ENCODE measurements at places on chromosomes 7 and 10.

- no peak for DNase-seq
These were observed 50.1 kb downstream of the ARHGAP12 start for GRCh38 chr10:31878486-31878885.

DNA sequence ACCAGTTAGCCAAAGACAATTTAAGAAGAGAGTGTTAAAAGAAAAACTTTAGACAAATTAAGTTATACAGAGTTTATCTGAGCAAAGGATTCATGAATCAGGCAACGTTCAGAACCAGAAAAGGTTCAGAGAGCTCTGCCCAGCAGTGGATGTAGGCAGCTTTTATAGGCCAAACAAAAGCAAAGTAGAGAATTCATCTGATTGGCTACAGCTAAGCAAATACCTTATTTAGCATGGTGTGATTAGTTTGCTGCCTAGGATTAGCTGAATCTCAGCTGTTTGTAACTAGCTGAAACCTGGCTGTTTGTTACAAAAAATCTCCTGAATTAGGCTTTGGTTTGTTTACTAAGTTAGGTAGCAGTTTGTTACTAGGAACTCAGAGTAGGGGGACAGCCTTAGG lies 66.0 kb downstream of the SLC25A40 start:
- DNase-seq, result no peak

DNA sequence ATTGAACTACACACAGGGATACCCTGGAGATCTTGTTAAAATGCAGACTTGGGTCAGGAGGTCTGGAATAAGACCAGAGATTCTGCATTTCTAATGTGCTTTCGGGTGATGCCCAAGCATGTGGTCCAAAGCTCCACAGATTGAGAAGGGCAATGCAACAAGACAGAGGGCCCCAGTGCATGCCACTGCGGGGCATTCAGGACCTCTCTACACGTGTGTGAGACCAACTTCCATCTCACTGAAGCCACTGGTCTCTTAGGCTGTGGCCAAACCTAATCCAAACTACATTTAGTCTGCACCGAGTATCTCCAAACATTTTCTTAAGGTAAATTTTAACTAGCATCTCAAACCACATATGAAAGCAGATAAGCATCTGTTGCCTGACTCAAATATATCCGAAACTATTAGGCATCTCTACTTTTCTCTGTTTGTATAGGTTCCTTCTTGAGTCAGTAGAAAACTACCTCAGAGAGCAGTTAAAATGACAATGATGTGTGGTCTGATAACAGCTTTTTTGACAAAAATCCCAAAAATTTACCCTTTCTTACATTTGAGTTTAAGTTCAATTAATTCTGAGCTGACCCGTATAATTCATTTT lies 107.5 kb downstream of the ELMO1 start:
- DNase-seq, result no peak

- no peak for DNase-seq
These were observed 161.7 kb downstream of the CTTNBP2 start for GRCh38 chr7:117711556-117711955.

DNA sequence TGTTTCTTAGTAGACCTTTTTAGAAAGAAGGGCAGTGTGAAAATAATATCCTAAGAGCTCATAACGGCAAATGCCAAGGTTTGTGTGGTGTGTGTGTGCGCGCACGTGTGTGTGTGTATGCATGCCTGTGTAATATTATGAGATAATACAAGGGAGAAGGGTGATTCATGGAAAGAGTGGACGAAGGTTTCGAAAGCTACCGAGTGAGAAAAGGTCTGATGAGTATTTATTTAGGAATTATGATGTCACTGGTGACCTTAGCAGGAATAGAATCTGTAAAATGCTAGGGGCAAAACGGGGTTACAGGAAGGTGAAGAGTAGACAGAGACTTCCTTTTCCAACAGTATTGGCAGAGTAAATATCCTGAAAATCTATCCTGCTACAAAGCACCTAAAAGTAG lies 107.3 kb downstream of the AHR start:
- no peak for DNase-seq

DNA sequence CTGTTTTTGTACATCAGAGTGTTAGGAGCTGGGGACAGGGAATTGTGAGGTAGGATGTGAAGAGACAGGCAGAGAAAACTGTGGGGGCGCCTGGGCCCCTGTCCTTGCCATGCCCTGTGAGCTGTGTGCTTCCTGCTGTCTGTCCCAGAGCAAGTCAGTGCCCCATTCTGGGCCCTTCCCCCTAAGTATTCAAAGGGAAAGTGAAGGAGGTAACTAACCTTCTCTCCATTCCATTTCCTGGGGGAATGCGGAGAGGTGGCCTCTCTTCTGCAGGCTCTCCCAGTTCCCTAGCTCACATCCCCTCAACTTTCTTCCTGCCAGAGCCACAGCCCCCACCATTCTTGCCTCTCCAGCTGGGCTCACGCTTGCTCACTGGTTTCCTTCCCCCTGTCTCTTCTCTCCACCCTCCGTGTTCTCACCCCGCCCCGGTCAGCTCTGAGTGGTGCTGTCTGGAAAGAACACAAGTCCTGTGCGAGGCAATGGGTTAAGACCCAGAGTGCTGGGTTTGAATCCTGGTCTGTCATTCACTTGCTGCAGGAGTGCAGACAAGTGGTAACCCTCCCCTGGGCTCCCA lies 9.7 kb upstream of the VSIR start:
- no peak for DNase-seq

GRCh38 chr10:75497997-75498883 lies 66.8 kb downstream of the LRMDA start:
- no peak for DNase-seq

DNA sequence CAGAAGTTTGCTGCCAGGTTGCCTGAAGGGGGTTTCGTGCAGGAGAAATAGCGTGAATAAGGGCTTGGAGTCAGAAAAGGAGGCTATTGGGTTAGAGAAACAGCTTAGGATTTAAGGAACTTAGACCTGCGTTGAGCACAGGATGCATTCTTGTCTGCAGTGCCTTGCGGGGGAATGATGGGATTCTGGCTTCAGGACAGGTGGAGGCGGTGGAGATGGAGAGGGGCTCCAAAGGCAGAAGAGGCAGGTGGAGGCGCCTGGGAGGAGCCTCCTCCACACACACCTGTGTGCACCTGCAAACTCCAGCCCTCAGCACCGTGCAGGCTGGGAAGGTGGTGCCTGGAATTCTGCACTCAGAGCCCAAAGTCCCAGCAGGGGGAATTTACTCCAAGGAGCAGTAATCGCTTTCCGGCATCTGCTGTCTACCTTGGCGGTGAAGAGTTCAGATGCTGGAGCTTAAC lies 1.8 kb downstream of the CLIP2 start:
- no peak for DNase-seq

DNA sequence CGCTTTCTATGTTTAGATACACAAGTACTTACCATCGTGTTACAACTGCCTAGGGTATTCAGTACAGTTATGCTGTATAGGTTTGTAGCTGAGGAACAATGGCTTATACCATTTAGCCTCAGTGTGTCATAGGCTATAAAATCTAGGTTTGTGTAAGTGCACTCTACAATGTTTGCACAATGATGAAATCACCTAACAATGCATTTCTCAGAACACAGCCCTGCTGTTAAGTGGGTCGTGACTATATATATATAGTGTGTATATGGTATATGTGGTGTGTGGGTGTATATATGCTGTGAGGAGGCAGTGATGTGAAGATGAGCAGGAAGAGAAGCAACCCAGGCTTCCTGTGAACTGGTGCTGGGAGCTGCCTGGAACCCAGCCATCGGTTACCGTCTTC lies 65.6 kb upstream of the MKI67 start:
- no peak for DNase-seq

- DNase-seq, result peak; percentile 56
These were observed 47.1 kb upstream of the HYAL4 start for GRCh38 chr7:123797673-123798531.

GRCh38 chr7:43195256-43195655 lies 82.8 kb downstream of the HECW1 start:
- DNase-seq, result no peak

DNA sequence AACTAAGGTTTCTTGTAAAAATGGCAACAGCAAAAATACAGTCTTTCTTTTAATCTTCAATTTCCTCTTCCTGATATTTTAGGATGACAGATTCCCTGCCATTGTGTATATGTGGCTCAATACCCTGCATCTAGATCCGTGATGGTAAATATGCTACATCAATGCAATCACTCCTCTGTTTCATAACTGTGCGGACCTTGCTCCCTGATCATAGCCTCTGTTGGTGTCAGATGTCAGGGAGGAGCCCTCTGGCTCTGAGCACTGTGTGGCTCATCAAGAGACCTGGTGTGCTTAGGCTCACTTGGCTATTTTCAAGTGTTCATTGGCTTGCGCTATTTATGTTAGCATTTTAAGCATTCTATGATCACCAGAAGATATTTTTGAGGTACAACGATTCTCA lies 33.0 kb upstream of the AGR3 start:
- no peak for DNase-seq

- no peak for DNase-seq
These were observed 101.2 kb upstream of the TRIM24 start for GRCh38 chr7:138358850-138359341.

- DNase-seq, result no peak
These were observed 220.3 kb upstream of the HPS1 start for GRCh38 chr10:98667081-98667480.

DNA sequence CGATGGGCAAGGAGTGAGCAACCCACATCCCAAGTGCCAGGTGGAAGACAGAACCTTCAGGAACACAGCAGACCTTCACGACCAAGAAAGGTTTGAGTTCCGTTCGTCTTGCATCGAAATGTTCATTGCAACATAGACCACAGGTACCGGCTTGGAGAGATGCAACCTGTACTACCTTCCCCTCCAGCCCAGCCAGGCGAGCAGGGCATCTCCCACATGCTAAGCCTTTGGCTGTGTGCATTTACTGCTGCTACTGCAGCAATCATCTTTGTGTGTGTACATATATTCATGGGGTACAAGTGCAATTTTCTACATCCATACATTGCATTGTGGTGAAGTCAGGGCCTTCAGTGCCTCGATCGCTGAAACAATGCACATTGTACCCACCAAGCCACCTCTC lies 58.8 kb downstream of the CTBP2 start:
- no peak for DNase-seq

DNA sequence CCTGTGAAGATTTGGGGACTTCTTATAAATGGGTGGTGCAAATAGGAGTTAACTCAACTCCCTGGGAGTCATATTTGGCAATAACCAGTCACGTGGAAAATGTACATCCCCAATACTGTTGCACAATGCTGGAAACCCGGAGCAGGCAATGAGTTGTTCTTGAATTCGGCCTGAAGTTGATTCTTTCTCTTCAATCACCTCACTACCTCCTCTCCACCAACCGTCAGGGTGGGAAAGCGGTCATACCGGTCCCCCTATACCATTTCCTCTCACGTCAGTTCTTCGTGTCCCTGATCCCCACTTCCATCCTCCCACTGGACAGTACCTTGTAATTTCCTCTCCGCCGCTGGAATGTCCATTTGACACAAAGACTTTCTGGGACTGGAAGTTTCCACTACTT lies 2.8 kb downstream of the GIMAP5 start:
- no peak for DNase-seq

DNA sequence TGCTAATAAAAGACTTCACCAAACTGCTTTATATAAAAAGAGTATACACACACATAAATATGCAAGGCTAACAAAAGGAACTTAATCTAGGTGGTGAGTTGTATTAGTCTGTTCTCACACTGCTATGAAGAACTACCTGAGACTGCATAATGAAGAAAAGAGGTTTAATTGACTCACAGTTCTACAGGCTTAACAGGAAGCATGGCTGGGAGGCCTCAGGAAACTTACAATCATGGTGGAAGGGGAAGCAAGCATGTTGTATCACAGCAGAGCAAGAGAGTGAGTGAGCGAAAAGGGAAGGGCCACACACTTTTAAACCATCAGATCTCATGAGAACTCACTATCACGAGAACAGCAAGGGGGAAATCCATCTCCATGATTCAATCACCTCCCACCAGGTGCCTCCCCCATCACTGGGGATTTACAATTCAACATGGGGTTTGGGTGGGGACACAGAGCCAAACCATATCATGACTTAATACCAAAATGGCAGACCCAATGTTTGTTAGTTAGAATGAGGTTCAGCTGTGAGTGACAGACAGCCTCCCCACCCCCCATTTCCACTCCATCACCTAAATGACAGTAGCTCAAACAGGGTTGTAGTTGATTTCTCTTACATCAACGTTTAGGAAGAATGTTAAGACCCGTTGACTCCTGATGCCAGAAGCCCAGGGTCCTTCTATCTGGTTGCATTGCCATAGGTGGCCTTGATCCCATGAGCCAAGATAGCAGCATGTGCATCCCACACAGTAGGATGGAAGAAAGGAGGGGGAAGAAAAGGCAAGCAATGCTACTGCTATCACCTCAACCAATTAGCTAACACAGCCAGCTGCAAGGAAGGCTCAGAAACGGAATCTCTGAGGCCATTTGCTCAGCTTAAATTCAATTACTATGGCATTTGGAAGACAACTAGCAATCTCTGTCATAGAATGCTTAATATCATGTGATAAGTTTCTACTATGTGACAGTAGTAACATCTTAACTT lies 77.0 kb downstream of the CCDC71L start:
- DNase-seq, result peak; percentile 52

GRCh38 chr10:81096558-81096957 lies 558.9 kb downstream of the SH2D4B start:
- DNase-seq, result no peak

DNA sequence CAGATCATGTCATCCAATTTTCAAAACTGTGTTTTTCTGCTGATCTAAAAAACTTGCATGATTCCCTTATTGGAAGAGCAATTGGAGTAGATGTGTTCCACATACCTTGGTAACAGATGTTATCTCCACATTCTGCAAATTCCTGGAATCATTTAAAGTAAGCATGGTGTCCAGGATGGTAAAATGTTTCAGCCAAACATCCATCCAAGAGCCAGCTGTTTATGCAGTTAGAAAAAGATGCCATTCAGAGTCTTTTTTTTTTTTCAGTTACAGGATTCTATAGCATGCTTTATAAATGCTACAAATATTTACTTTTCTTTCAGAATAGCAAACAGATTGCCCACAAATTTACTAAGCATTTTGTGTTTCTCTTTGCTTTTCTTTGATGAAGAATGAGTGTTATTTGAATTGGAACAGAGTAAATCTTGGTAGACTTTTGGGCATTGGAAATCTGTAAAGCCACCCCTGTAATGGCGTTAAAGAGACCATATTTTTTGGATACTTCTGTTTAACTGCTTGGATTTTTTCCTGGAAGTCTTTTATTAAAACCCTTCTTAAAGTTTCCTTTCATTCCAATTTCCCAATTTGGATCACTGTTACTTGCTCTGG lies 149.8 kb downstream of the GNAT3 start:
- no peak for DNase-seq

DNA sequence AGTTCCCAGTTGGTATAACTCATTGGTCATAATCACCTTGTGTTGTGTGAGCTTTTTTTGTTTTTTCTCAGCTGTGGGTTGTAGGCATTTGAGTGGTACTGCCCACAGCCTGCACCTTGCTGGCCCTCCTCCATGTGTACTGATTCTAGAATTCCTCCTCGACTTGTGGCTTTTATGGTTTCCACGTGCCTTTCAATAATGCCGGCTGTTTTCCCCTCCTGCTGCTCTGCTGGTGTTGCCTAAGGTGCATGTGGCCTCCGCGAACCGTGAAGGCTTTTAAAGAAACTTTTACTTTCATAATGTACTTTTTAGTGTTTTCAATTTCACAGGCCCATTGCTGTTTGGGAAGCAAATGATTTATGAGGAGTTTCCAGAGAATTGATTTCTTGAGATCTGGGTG lies 518.0 kb downstream of the REEP3 start:
- no peak for DNase-seq
